ENCODE measurements at places on chromosomes 6 and 20. TPM values are rescaled to one million over a fixed set of nuclear protein-coding genes. Genes with fewer than 3 reads are reported as not detected.

- peaks cover 24% of the 10 kb centered on the region for H3K4me1 ChIP-seq
- H3K27me3 ChIP-seq, result peaks cover 3% of the 10 kb centered on the region
- peaks cover 30% of the 10 kb centered on the region for H3K36me3 ChIP-seq
Observed at GRCh38 chr20:50932016-50932485, 814 bp upstream of the ADNP start.

DNA sequence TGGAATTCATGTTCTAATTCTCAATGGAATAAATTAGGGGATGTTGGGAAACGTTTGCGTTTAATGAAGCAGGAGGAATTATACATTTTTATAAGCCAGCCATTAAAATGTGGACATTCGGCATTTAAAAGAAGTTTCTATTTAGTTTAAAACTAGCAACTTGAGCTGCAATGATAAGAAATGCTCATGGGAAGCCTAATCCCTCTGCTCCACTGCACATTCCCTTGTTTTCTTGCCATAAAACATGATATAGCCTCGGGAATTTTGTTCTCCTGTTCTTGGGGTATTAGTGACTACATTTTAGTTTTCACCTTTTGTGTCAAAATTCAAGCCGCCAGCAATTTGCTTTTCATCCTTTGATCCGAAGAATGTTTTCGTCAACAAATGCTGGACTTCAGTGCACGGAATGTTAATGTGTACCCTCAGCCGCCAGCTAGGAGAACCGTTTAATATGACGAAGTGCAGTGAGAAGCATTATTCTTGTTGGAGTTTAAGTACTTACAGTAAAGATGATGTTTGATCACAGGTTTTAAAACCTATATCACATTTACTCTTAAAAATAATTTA lies 137.9 kb downstream of the HIVEP1 start:
- H3K4me3 ChIP-seq, result no peak overlapping the region
- H3K27ac ChIP-seq, result peak overlapping the region; percentile 67
- H3K36me3 ChIP-seq, result peaks cover 27% of the 10 kb centered on the region
- peaks cover 15% of the 10 kb centered on the region for H3K4me1 ChIP-seq
- no peaks in the 10 kb centered on the region for H3K27me3 ChIP-seq

DNA sequence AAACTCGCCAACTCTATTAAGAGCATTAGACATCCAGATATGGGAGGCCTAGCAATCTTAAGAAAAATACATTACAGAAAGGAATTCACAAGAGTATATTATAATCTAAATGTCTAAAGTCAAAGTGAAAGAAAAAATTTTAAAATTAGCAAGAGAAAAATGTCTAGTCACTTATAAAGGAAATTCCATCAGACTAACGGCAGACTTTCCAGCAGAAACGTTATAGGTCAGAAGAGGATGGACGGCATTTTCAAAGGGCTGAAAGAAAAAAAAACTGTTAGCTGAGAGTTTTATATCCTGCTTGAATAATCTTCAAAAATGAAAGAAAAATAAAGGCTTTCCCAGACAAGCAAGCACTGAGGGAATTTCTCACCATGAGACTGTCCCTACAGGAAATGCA lies 269.0 kb downstream of the HDGFL1 start:
- H3K27me3 ChIP-seq, result no peaks in the 10 kb centered on the region
- peaks cover 15% of the 10 kb centered on the region for H3K36me3 ChIP-seq
- DNase-seq, result no peak

DNA sequence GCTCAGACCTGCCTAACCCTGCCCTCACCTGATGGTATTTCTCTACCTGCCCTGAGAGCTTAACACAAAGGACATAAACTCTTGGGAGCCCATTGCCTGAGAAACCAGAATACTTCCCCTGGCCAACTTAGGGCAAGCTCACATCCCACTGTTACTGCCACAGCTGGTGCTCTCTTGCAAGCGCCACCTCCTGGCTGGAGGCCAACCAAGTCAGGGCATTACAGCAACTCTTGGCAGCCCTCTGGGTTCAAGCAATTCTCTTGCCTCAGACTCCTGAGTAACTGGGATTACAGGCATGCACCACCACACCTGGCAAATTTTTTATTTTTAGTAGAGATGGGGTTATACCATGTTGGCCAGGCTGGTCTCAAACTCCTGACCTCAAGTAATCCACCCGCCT lies 70.1 kb downstream of the HECA start:
- H3K27ac ChIP-seq, result no peak overlapping the region
- no peak overlapping the region for H3K4me3 ChIP-seq
- H3K36me3 ChIP-seq, result no peaks in the 10 kb centered on the region
- no peaks in the 10 kb centered on the region for H3K4me1 ChIP-seq
- H3K27me3 ChIP-seq, result no peaks in the 10 kb centered on the region

GRCh38 chr6:110075406-110075805 lies 97.3 kb downstream of the GPR6 start:
- H3K27me3 ChIP-seq, result peaks cover 7% of the 10 kb centered on the region
- H3K27ac ChIP-seq, result no peak overlapping the region
- no peaks in the 10 kb centered on the region for H3K4me1 ChIP-seq
- H3K4me3 ChIP-seq, result no peak overlapping the region

UNC93A gene
- 11.2 TPM for total RNA-seq

BFSP1 gene
- 1.9 TPM for total RNA-seq

LIN28B gene
- total RNA-seq, result 22.3 TPM
